ENCODE measurements at places on chromosomes 2 and 18.

DNA sequence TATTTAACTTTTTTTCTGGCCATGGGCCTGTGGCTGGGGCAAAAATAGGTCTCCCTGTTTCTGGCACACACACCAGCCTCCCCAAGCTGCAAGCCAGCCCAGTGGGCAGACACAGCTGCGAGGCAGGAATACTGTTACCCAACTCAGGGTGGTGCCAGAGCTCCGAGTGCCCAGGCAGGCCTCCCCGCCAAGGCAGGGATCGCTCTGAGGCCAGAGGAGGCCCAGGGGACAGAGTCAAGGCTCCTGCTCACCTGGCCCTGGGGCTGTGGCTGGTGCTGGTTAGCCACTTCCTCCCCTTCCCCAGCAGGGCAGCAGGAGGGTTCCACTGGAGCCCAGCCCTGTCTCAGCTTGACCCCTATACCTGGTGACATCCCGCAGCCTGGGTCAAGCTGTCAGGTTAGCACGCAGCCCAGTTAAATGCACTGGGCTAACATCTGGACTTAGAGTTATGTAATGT lies 67.1 kb upstream of the EPAS1 start:
- no peak for DNase-seq

- DNase-seq: no peak
Observed at GRCh38 chr18:55334875-55335274, 253.1 kb downstream of the TCF4 start.

- no peak for DNase-seq
Observed at GRCh38 chr2:190350371-190350770, 7.0 kb downstream of the INPP1 start.

GRCh38 chr2:37149626-37150322 lies 7.0 kb downstream of the EIF2AK2 start:
- no peak for DNase-seq

- peak; percentile 73 for DNase-seq
Observed at GRCh38 chr2:7427293-7428060, 510.3 kb downstream of the RNF144A start.

- peak; percentile 85 for DNase-seq
Observed at GRCh38 chr2:73291093-73291460, 2.3 kb downstream of the EGR4 start.

- DNase-seq: no peak
Observed at GRCh38 chr2:44751754-44752479, 189.6 kb upstream of the SIX3 start.

GRCh38 chr2:116435648-116436047 lies 1378.8 kb upstream of the DDX18 start:
- DNase-seq: no peak

DNA sequence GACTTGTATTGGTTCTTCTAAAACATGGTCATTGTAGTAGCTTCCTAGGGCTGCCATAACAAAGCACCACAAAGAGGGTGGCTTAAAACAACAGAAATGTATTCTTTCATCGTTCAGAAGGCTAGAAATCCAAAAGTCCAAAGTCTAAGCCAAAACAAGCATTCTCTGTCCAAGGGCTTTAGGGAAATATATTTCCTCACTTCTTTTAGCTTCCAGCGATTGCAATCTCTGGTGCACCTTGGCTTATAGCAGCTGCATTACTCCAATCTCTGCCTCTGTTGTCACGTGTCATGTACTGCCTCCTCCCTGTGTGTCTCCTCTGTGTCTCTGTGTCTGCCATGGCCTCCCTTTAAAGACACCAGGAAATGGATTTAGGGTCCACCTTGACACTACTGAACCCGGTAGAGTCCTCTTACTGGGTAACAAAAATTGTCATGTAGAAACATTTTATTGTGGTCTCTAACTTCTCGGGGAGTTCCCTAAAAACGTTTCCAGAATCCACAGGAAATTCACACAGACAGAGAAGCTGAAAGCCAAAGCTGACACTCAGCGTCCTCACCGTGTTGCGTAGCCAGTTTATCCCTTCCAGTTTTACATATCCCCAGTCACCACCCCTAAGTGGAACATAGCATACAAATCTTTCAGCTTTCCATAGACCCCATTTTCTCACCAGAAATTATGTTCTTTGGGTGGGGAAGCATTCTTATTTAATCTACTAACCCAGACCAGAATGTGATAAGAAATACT lies 20.7 kb upstream of the TTN start:
- DNase-seq: no peak

GRCh38 chr18:69588301-69588700 lies 187.6 kb downstream of the DOK6 start:
- DNase-seq: no peak

GRCh38 chr2:78127424-78127823 lies 605.2 kb upstream of the LRRTM4 start:
- no peak for DNase-seq

GRCh38 chr2:38148501-38148900 lies 72.5 kb upstream of the CYP1B1 start:
- DNase-seq: no peak

GRCh38 chr18:69999656-70000055 lies 52.0 kb upstream of the CD226 start:
- no peak for DNase-seq

GRCh38 chr2:182713601-182714000 lies 2.5 kb upstream of the DNAJC10 start:
- DNase-seq: no peak

- no peak for DNase-seq
Observed at GRCh38 chr18:10371165-10371564, 83.3 kb upstream of the APCDD1 start.

DNA sequence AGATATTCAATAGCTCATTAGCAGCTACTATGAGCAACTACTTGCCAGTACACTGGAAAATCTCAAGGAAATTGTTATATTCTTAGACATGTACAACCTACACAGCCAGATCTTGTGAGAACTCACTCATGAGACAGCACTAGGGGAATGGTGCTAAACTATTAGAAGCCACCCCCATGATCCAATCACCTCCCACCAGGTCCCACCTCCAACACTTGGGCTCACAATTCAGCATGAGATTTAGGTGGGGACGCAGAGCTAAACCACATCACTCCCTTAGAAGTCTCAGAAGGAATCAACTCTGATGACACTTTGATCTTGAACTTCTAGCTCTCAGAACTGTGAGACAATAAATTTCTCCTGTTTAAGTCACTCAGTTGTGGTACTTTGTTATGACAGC lies 418.3 kb upstream of the SPHKAP start:
- no peak for DNase-seq

DNA sequence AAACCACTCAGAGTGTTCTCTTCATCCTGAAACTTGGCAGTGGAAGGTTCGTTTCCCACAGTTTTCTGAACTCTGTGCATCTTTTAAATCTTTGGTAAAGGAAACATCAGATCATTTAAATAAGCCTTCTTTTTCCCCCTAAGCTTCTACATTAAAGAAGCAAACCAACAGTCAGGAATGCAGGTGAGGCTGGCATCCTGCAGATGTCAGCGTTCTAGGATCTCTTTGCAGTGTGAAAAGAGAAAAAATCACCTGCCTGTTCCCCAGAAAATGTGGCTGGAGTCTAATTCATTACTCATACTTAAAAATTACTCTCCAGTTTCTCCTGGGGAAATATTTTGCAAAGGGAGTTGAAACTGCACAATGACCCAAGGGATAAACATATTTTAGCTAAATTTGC lies 64.5 kb upstream of the ZCCHC2 start:
- DNase-seq: no peak

GRCh38 chr2:199484927-199485326 lies 27.2 kb upstream of the SATB2 start:
- no peak for DNase-seq

All from GM03348 (cell line).